ENCODE measurements at places on chromosomes 6 and 20.
A peak's percentile ranks its signal among the peaks of the same experiment; 100 is the strongest.

DNA sequence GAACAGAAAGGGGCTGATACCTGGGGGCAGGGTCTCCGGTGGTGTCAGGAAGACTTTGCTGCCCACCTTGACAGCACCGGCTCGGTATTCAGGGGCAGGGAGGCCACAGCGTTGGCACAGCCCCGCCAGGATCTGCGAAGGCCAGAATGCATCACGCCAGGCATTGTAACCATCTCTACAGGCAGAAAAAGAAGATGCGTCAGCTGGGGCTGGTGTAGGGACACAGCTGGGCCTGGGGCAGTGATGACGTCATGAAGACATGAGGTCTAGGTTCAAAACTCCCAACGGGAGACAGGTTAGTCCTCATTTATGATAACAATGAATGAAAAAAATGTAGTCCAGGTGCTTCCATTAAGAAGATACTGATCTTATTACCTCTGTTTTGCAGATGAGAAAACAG is 22.0 kb downstream of the ERGIC3 start:
- DNase-seq, result no peak

- no peak for DNase-seq
These were observed 95.5 kb upstream of the PTPRT start for GRCh38 chr20:43285170-43285569.

DNA sequence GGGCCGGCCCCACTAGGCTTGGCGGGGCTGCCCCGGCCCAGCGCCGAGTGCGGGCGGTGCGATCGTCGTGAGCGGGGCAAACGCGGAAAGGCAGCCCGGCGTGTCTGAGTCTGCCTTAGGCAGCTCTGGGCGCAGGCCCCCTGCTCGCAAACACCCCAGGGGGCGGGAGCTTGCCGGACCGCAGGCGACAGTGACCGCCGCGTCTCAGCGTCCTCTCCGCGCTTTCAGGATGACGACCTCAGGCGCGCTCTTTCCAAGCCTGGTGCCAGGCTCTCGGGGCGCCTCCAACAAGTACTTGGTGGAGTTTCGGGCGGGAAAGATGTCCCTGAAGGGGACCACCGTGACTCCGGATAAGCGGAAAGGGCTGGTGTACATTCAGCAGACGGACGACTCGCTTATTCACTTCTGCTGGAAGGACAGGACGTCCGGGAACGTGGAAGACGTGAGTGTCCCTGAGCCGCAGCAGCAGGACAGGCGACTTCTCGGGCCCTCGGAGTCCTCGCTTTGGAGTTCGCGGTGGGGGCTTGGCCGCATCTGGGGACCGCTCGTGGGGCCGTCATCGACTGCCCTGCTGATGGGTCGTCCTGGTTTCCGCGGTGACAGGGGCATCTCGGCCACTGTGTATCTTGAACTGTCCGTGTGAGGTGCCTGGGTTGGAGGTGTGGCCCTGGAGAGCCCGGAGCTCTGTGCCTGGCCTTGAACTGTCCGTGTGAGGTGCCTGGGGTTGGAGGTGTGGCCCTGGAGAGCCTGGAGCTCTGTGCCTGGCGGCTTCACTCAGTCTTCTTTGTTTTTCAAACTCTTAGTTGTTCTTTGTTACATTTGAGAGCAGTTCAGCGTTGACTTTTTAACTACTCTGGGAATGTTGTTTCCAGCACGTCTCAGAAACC is 786 bp downstream of the ADRM1 start:
- DNase-seq, result no peak

DNA sequence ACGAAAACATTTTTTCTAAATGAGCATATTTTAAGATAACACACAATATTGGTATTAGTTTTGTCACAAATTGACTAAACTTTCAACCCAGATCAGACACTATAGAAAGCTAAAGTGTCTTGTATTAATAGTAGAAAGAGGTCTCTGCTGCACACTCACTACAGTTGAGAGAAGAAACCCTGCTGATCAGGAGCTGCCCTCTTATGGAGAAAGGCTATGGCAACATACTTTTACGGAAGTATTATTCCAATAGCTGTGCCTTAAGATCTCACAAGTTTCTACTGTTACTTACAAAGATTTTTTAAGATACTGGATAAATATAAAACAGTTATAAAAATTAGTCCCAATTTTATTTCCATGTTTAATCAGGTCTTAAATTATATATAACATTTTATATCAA is 155.7 kb downstream of the RIMS1 start:
- DNase-seq, result no peak

GRCh38 chr6:44594481-44594880 is 207.0 kb downstream of the CDC5L start:
- DNase-seq, result no peak

DNA sequence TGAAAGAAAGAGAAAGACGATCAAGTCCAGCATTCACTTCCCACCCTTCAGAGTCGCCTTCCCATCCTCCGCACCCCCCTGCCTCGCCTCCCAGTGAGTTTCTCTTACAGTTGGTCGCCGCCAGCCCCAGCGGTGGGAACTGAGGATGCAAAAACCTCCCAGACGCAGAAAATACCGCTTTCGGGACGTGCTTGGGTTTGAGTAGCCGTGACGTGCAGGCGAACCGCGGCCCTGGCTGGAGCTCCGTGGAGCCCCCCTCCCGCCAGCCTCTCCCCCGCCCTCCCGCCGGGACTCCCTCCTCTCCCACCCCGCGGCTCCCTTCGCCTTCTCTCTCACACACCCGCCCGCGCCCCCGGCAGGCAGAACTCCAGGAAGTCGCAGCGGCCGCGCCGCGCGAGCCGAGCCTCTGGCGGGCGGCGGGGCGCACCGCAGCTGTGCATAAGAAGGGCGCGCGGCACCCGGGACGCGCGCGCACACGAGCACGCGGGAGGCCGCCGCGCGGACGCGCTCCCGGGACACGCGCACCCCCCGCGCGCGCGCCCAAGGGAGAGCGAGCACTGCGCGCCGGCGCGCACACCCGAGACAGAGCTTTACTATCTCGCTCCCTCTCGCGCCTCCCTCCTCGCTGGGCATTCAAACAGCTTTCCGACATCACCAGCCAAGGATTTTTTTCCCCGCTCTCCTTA is at the start of gene ADGRB3:
Gene ADGRB3, plus strand, starts transcription at position 557 of the 686 bp plus-strand sequence. CDS start 3,394 bp downstream, outside the sequence.
- peak; percentile 27 for DNase-seq

- DNase-seq, result no peak
These were observed 117.1 kb upstream of the EEF1E1 start for GRCh38 chr6:8219352-8219943.

GRCh38 chr6:20291764-20292580 is 79.7 kb upstream of the MBOAT1 start:
- DNase-seq, result peak; percentile 58
